ENCODE measurements at places on chromosomes 3 and 15.

GRCh38 chr15:59176653-59177316, 29.9 kb upstream of the LDHAL6B start:
- DNase-seq: no peak

GRCh38 chr3:13764161-13764560, 115.7 kb downstream of the WNT7A start:
- DNase-seq: no peak

DNA sequence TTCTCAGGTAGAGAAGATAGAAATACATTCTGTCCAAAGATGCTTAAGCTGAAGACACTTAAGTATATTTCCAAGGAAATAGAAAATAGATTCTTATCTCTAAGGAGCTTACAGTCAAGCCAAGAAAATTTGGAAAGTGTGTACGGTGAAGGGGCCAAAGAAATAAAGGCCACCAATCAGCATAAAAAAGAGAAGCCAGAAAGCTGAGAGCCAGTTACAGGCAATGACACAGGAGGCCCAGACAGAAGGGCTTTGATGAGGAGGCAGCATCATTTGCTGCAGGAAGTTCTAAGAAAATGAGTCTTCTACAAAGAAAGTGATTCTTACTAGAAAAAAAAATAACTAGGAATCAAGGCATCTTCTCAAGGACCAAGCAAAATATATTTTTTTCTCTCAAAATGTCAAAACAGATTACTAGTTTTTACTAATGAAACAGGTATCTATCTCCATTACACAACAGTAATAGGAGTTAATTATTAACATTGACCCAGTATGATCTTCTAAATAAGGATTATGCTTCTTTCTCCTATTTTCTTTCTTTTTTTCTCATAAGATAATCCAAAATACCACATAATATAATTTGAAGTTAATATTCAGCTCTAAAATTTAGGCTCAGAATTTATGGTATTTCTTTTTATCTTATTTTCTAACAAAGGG, 82.1 kb upstream of the PHLDB2 start:
- DNase-seq: peak; percentile 15

- DNase-seq: peak; percentile 24
Measured at GRCh38 chr3:53711387-53711786, 134.8 kb downstream of the CHDH start.

GRCh38 chr3:141051443-141052200, 475 bp downstream of the SPSB4 start:
- DNase-seq: peak; percentile 79

DNA sequence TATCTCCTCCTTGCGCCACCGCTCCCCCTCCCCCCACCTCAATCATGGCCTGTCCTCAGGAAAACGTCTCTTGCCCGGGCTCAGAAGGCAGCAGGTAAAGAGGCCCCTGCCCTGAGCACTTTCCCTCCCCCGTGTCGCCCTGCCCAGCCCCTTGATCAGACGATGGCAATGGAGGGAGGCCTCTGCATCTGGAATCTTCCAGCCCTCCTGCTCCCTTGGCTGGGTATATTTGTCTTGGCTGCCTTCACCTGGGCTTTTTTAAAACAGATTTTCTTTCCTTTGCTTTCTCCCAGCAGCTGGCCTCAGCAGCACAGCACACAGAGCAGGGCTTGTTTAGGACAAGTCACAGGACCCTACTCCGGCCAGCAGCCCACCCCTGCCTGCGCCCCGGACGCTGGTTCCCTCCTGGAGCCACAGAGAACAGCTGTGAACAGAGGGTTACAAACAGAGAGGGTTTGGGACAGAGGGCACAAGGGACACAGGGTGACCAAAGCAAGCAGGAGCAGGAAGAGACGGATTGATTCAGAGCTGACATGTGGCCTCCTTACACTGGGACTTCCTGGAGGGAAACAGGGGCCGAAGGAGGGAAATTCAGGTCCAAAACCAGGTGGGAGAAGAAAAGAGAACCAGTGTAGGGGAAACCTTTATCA, 78.7 kb downstream of the ISG20 start:
- DNase-seq: no peak

GRCh38 chr3:17140670-17141505, 256.1 kb downstream of the PLCL2 start:
- no peak for DNase-seq

GRCh38 chr3:177610686-177611633, 413.7 kb upstream of the TBL1XR1 start:
- peak; percentile 67 for DNase-seq

GRCh38 chr3:46080124-46080968, 53.1 kb upstream of the XCR1 start:
- no peak for DNase-seq

GRCh38 chr3:46168583-46169345, 39.3 kb downstream of the CCR1 start:
- no peak for DNase-seq
